ENCODE measurements at places on chromosomes 5 and 9.

DNA sequence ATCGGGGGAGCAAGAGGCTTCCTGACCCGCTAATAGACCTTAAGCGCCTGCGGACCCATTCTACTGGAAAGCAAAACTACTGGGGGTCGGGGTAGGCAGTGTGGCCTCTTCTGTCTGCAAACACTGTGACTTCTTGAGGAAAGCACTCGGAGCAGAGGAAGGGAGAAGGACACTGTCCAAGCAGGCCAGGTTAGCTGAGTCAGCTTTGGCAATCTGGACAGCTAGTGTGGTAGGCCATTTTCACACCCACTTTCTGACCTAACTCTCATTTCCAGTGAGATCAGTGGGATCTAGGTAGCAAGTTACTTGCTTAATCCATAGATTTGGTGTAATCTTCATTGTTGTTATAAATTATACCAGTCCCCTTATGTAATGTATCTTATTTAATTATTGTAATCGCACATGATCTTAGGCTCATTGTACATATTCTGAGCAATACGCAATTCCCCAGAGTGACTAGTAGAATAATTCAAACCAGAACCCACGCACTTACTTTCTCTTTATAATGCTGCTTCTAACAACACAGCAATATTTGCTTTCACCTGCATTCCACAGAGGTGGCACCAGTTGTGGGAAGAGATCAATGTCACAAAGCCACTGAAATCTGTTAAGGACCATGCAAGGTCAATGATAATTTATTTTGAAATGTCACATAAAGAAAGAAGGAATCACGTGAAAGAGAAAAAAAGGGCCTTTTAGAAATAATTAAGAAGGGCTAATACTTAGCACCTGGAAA lies 82.9 kb downstream of the NREP start:
- no peak for DNase-seq

DNA sequence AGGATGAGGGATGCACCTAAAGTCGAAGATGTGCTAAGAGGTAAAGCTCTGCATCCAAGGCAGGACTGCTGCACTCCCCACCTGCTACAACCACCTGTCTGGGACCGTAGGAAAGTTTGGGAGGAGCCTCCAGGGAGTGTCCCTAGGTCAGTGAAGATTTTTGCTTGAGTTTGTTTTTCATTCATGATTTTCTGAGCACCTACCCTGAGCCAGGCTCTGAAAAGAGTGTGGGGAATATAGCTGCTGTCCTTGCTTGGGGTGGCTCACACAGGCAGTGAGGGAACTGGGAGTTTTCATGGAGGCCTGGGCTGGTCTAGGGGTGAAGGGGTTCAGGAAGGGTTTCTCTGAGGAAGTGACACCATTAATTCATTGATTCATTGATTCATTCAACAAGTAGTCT lies 48.9 kb downstream of the SAR1B start:
- DNase-seq = no peak

DNA sequence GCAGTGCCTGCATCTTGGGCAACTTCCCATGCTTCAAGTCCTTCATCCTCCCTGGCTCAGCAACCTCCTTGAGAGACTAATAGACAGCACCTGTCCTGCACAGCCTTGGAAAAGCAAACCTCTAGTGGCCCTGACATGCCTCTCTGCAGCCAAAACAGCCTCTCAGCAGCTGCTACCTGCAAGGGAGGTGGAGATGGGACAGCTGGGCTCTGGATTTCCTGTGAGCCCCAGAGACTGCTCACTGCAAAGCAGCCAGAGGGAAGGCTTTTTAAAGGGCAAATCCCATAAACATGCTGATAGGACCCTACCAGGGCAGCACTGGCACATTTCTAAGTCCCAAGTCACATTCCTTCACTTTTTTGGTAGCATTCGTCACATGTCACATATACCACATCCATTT lies 31.5 kb upstream of the MYORG start:
- no peak for DNase-seq

- no peak for DNase-seq
Measured at GRCh38 chr5:143403334-143403592, 223 bp downstream of the NR3C1 start.

DNA sequence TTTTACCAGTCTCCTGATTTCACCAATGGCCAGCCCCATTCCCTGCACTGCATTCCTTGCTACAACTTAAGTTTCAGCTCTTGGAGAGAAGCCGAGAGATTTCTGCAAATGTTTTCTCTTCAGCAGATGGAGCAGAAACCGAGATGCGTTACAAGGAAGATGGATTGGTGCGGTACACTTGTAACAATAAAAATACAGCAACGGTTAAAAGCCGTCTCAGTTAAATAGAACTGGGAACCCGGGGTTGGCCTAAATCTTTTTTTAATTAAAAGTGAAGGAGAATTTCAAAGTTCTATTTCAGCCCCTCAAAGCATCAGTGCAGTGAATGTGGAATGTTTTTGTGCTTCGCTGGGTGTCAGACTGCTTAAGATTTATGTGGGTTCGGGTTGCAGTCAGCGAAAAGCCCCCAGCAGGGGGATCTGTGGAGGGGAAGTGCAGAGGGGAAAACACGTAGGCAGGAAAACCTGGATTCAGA lies 19.8 kb downstream of the BRINP1 start:
- no peak for DNase-seq

DNA sequence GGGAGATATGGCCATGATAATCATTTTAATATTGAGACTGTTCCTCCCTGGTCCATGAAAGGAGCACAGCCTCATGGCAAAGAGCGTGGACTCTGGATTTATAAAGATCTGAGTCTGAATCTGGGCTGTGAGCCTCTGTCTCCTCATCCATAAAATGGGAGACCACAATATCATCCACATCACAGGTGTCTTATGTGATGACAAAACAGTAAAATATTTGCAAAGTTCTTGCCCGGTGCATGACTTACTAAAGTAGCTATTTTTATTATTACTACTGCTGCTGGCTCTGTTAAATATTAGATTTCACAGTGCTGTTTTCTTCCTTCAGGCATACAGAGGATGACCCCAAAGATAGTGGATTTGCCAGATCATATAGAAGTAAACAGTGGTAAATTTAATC lies 74.1 kb downstream of the TEK start:
- DNase-seq = no peak

DNA sequence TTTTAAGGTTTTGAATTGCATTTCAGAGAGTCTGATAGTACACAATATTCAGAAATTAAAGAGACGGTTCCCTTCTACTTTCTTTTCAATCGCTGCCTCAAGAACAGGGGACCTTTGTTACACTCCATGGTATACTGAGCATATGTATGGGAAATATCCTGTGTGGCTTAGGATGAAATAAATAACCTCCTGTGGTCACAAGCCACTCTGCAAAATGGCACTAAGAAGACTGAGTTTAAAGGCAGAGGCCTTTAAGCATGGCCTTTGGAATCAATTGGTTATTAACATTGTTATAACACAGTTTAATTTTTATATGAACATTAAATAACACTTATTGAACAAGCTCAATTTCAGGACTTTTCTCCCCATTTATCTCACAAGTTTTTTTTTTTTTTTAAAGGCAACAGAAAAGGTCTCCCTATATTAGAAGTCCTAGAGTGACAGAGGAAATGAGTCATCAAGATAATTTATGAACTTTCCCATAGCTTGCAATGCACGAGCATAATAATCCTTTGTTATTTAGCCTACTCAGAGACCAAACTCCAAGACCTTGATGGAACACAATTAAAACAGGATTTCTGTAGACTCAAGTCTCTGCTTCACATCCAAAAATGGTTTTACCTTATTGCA lies 341.9 kb downstream of the TMEM167A start:
- DNase-seq = no peak

GRCh38 chr5:113084402-113085083 lies 107.9 kb downstream of the DCP2 start:
- DNase-seq = no peak

GRCh38 chr9:77475641-77476473 lies 172.3 kb downstream of the GNA14 start:
- DNase-seq = no peak

GRCh38 chr9:122900791-122901190 lies 4.4 kb downstream of the RC3H2 start:
- no peak for DNase-seq

DNA sequence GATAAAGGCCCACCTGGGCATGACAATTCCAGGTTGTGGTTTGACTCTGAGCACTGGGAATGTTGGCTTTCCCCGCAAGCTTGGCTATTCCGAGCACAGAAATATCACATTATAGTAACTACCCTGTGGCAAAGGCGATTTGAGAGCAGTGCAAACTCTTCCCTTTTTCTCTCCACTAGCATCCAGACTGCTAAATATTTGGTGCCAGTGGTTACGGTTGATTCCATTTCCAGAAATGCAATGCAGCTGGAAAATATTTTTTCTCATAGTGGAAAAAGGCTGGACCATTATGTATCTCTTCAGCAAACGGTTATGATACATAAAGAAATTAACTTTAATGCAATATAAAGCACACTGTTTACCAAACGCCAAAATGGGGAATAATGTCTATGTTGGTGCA lies 158.0 kb downstream of the ENC1 start:
- no peak for DNase-seq

DNA sequence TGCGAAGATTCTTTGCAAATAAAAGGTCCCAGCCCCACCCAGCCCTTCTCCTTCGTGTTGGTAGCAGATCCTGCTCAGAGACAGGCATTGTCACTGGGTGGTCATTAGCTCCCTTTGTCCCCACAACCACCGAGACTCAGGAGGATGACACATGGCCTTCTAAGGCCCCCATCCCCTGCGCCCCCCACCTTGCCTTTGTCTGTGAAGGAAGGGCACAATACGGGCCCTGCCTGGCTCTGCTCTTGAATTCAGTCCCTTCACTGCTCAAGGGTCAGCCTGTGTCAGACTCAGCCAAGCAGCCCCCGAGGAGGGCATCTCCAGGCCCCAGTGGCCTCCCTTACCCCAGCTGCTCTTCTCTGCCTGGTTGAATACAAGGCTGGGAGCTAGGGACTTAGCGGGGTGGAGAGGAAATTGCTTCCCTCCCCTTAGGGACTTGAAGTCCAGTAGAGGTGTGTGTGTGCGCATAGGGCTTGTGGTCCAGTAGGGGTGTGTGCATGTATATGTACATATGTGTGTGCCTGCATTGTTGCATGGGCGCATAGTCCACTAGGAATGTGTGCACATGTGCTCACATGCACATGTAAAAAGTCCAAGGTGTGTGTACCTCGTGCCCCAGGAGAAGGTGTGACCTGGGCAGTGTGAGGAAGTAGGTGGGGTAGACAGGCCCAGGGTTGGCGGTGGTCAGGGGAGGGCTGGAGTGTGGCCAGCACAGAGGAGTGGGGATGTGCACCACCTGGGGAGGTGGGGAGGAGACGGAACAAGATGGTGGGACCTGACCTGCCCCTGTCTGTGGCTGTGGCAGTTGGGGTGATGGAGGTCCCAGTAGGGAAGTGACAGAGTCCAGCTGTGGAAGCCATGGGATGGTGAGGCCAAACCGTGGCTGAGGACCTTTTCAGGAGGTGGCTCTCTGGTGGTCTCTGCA lies 59.1 kb downstream of the PHF2 start:
- DNase-seq = no peak

DNA sequence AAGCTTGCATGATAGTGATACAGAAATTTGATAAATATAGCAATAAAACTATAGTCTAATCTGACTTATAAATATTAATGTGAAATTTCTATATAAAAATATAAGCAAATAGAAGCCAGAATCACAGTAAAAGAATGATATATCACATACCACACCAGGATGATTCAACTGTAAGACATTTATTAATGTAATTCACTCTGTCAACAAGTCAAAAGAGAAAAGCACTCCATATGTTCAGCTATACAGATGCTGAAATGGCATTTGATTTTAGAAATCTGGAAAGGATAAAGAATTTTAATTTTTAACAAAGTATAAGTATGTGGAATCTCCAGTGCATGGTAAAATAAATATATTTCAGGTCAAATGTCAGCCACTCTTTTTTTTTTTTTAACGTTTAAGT lies 372.4 kb downstream of the KCNN2 start:
- no peak for DNase-seq

DNA sequence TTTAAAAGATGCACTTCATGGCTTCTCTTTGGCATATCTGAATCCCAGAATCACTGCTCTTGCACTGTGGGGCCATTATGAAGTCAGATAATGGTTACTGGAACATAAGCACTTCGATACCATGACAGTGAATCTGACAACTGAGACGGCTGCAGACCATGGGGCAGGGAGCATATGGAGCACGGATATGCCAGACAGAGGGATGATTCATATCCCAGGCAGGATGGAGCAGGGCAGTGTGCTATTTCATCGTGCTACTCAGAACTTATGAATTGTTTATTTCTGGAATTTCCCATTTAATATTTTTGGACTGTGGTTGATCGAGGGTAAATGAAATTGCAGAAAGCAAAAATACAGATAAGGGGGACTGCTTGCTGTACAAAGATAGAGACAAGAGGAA lies 145.0 kb downstream of the EGFLAM start:
- DNase-seq = no peak

DNA sequence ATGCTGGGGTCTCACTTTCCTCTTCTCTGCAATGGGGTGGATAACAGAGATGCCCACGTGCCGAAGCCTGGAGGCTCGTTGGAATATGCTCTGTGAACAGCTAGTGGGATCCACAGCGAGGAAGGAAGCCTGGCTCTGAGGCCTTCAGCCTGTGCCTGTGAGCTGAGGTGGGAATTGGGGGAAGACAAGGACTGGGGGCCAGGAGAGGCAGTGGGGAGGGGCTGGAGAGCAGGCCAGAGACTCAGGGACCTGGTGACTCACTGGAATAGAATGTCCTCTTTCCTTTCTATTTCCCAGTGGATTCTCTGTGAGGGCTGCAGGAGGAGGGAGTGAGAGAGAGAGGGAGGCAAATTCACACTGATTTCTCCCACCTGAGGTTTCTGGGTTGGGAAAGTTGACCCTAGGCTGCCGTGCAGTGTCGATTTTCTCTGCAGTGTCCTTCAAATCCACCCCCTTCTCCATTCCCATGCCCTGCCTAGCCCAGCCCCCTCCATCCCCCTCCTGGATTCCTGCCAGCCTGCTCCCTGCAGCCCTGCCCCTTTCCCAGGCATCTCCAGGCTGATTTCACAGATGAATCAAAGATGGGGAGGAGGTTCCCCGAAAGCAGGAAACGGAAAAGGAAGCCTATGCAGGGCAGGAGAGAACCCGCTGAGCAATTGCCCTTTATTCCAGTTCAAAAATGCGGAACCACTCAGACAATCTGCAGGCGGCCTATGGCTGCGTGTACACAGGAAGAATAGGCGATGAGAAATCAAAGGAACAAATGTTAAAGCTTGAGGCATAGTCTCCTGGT lies 1.4 kb upstream of the SPAAR start:
- DNase-seq = no peak

DNA sequence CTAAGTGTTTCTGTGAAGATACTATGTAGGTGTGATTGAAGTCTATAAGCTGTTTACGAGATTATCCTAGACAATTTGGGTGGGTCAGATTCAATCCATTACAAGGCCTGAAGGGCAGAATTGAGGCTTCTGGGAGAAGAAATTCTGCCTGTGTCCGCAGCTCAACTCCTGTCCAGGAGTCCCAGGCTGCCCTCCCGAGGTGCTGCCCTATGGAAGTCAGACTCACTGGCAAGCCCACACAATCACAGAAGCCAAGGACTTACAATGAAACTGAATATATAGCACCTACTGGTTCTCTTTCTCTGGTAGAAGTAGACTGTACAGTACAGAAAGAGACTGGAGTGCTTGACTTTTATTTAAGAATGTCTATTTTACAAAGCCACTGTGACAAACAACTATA lies 74.5 kb downstream of the EPB41L4A start:
- DNase-seq = no peak

- DNase-seq = no peak
Measured at GRCh38 chr5:93343570-93343969, 237.4 kb downstream of the NR2F1-AS1 start.

- DNase-seq = no peak
Measured at GRCh38 chr9:136695955-136696354, 8.7 kb upstream of the AGPAT2 start.

- no peak for DNase-seq
Measured at GRCh38 chr9:133037775-133038515, 7.1 kb downstream of the GTF3C5 start.

GRCh38 chr5:95962785-95963184 lies 1.1 kb upstream of the ELL2 start:
- no peak for DNase-seq

All from stimulated activated CD4-positive, alpha-beta T cell treated with anti-CD3 and anti-CD28 coated beads, Interleukin-1b, Interleukin-23, amount 100 ng/mL, for 24 hours (primary cell).